ENCODE measurements at places on chromosomes 16 and 17.

- DNase-seq = no peak
These were observed 44.2 kb downstream of the N4BP1 start for GRCh38 chr16:48565752-48566151.

GRCh38 chr17:44310609-44311376, 2.4 kb downstream of the RUNDC3A start:
- no peak for DNase-seq

DNA sequence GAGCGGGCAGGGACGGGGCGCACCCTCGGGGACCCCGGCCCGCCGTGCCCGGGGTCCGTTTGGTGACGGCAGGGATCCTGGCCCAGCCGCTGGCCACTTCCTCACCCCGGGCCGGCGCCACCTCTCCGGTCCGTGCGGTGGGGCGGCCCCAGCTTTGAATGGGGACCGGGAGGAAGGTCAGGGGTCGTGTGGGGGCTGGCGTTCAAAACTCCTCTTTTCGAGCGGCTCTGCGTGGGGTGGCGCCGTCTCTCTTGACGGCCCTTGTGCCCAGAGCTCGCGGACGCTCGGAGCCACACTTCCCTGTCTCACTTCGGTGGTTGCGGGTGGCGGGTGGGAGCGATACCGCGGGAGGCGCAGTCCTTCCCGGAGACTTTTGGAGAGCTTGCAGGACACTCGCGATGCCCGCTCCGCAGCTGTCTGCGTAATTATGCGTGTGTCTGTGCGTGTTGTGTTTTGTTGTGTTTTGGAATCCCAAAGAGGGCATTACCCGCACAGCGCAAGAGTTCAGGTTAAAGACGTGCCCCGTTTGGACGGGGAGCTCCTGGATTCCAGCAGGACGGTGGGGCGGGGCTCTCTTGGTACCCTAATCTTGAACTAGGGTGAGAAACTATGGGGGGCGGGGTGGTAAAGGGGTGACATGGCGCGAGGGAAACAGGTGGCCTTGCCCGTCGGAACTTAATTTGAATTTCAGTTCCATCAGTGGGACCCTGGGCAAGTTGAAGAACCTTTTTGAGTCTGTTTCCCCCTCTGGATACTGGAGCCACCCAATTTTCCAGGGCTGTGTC, 637 bp downstream of the PLCG2 start:
- no peak for DNase-seq

DNA sequence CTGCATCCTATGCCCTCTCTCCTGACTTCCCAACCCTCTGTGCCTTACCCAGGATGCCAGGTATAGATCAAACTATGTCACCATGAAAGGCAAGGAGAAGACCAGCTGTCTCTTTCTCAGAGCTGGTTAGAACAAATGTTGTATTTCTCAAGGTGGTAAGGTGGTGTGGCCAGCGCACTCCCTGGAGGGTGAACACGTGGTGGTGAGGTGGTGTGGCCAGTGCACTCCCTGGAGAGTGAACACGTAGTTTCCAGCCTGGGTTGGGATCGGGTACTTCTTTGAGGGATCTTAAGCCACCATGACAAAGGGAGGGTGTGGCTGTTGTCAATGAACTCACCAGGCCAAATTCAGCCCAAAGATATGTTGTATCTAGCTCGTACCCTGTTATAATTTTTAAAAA, 26.8 kb downstream of the KATNIP start:
- DNase-seq = no peak

DNA sequence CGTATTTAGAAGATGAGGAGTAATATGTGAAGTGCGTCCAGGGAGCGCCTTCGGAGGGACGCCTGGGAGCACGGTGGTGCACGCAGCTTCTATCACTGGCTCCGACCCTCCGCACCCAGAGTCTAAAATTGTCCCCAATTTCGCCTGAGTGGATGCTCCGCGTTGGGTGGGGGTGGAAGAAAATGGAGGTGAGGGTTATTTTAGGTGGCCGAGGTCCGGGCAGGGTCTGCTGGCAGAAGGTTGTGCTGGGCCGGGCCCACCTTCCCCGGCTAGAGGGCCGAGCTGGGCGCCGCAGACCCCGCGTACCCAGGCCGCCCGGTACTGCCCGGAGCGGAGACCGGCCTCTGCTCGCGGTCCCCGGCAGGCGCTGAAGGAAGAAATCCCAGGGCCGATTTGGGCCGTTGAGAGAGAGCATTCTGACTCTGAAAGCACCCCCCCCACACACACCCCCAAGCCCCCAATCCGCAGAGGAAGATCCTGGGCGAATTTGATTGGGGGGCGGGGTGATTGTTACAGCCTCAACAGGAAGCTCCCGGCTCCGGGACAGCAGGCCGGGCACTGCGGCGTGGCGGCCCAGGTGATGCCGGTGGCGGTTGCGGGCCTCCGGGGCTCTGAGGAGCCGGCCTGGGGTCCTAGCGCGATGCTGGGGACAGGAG, 3.0 kb downstream of the BAHCC1 start:
- DNase-seq = peak; percentile 81

DNA sequence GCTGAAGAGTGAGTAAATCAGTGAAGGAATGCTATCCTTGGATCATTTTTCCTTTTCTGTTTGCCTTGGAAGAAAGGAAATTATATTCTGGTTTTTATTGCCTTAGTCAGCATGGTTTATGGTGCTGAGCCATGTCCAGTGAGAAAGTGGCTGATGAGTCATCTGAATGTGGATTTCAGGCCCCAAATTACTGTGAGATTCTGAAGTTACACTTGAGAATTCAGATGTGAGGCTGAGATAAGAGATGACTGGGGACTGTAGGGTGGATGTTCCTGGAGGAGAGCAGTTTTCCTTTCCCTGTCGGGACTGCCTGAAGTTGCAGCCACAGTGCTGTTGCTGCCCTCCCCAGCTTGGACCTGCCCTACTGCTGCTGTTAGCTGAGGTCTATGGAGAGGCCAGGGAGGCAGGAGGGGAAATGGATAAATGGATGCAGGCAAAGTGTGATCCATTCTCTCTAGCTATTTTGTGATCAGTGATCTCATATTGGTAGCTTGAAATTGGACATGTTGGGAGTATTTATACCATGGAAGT, 4.2 kb upstream of the MAP3K14 start:
- DNase-seq = peak; percentile 99

- DNase-seq = peak; percentile 35
These were observed 10.3 kb upstream of the ABCC12 start for GRCh38 chr16:48165961-48166578.

DNA sequence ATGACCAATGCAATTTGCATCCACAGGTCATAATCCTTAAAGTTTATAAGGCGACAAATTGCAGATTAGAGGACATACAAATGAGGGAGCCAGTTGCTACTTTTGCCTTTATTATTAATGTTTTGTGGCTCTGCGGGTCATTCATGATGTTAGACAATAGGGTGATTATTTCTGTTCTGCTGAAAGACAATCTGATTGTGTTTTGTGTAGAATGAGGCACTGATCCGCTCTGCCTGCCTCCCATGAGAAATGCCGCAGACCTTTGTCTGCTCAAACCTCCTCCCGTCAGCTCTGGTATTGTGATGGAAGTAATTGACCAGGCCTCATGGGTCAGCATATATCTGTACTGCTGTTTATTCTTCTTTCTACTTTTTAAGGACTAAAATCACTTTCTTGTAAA, 224.9 kb downstream of the PRKCA start:
- DNase-seq = no peak

DNA sequence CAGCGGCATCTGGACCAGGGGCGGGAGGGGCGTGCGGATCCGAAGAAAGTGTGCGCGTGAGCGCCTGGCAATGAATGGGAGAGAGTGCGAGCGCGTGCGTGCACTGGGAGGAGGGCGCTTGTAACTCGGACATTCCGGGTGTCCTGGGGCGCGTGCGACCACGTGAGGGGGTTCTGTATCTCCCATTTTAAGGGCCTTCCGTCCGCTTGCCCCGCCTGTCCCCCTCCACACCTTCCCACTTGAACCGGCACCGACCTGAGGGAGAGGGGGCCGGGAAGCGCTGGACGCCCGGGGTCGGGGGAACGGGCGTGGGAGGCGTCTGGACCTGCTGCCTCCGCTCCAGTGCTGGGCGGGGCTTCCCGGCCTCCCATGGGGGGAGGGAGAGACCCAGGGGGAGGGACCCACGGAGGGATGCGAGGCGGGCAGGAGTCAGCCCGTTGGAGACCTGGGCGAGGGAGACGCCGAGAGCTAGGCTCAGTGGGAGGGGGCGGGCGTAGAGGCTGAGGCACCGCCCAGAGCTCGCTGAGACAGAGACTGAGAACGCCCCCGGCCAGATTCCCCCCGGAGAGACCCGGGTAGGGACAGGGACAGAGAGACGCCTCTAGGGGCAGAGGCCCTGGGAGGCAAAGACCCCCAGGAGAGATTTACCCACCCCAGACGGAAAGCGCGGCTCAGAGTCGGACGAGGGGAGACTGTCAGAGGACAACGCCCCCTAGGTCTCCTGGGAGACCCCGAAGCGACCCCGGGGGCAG, at the start of gene KREMEN2:
TSS of gene KREMEN2 (plus strand) at position 553 of the 752 bp plus-strand sequence. CDS start 246 bp downstream, outside the sequence.
- DNase-seq = no peak

DNA sequence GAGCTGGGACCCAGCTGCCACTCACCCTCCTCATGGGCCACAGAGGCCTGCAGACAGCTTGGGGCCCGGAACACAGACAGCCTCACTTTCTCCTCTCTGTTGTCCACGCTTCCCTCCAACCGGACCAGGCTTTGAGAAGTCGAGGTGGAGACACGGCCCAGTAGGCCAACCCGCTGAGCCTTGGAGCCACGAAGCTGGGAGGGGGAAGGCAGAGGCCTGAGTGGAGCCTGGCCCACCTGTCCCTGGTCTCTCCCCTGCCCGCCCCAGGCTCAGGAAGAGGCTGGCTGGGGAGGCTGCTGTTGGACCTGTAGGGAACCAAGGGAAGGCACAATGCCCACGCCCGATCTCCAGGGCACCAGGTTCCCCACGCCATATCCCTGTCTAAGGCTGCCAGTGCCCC, 48.1 kb downstream of the RMI2 start:
- DNase-seq = no peak

- DNase-seq = peak; percentile 94
These were observed 22.6 kb downstream of the NDE1 start for GRCh38 chr16:15672514-15673167.

DNA sequence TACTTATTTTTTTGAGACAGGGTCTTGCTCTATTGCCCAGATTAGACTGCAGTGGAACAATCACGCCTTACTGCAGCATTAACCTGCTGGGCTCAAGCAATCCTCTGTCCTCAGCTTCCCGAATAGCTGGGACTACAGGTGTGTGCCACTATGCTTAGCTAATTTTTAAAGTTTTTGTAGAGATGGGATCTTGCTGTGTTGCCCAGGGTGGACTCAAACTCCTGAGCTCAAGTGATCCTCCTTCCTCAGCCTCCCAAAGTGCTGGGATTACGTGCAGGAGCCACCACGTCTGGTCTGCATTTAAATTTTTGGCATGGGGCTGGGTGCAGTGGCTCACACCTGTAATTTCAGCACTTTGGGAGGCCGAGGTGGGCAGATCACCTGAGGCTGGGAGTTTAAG, 41.0 kb upstream of the INTS2 start:
- DNase-seq = no peak

DNA sequence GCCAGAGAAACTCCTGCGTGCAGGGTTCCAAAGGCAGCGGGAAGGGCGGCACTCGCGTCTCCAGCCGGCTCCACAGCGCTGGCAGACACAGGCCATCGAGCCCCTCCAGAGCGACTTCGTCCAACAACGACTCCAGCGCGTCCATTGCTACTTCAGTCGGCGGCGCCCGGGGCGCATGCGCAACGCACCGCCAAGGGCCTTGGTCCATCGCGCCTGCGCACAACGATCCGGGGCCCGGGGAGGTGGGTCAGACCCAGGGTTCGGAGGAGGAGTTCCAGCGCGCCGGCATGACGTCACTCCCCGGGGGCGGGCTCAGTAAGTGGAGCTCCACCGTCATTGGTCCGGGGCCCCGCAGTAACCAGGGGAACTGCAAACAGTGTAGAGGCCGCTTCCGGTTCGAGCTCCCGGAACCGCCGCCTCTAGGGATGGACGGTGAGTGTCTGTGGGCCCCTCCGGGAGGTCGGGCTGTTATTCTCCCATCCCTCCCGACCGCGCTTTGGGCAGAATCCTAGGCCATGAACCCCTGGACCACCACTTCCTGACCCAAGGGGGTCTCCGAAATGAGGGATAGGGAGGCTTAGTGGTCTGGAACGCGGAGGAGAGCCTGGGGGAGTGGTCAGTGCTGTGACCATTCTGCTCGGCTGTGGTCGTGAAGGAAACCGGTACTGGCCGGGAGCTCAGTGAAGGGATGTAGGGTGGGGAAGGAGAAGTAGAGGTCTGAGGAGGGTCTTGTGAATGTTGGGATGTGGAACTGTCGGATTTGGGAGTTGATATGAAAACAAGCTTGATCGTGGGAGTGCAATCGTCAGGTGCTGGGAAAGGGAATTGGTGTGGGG, at the start of the genes GTF3C1 and KATNIP:
TSS of gene GTF3C1 (minus strand) at position 168 of the 836 bp plus-strand sequence. CDS start at position 145, 23 bp downstream.
TSS of gene KATNIP (plus strand) at position 399 of the 836 bp plus-strand sequence. CDS start at position 426, 27 bp downstream.
- peak; percentile 98 for DNase-seq

DNA sequence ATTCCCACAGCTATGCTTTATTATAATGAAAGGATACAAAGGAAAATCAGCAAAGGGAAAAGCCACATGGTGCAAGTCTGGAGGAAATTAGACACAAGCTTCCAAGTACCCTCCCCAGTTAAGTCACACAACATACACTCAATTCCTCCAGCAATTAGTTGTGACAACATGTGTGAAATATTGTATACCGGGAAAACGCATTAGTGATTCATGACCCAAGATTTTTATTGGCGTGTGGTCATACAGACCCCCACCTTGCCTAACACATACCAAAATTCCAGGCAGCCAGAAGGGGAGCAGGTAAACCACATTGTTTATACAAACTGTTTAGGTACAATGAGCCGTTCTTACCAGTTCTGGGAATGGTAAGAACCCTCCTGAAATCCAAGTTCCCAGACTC, 160.6 kb downstream of the CYB561 start:
- DNase-seq = peak; percentile 81

DNA sequence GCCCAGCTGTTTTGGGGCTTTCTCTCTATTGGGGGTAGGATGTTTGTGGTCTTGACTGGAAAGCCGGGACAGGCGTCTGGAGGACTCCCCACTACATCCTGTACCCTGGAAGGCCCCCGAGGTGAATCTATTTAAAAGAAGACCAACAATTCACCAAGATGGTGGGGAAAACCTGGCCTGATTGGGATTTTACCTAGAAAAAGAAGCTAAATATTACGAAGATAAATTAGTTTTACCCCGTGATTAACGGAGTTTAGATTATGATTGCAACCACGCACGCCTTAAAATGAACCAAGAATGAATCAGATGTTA, 779 bp upstream of the CCDC102A start:
- DNase-seq = no peak

GRCh38 chr16:31527734-31528274, at the start of gene AHSP:
TSS of gene AHSP (plus strand) at chr16:31527900. CDS start at chr16:31528140, 240 bp downstream.
- no peak for DNase-seq

Data from fibroblast of skin of right biceps (primary cell).